ENCODE measurements at places on chromosomes 4 and X. TPM values are rescaled to one million over a fixed set of nuclear protein-coding genes. Genes with fewer than 3 reads are reported as not detected.

Gene RAB39B
- 0.72 TPM for total RNA-seq

Gene GYPE
- total RNA-seq, result 2.1 TPM

Gene NHSL2
- 2.4 TPM for total RNA-seq

Gene COL4A6
- total RNA-seq, result 62.2 TPM

Gene LANCL3
- total RNA-seq, result 0.66 TPM

Gene SHOX
- not detected for total RNA-seq

Gene CPLX1
- not detected for total RNA-seq

Gene ABRAXAS1
- 17.8 TPM for total RNA-seq

Gene GLRA2
- not detected for total RNA-seq

Gene PABPC4L
- 0.26 TPM for total RNA-seq

Gene NDST3
- not detected for total RNA-seq

Gene PARM1
- 3.0 TPM for total RNA-seq

Gene DRD5
- not detected for total RNA-seq

Gene GATA1
- not detected for total RNA-seq

Gene OTC
- not detected for total RNA-seq

Gene TLL1
- 0.10 TPM for total RNA-seq

Gene GPR50
- total RNA-seq, result not detected

Gene LRCH2
- total RNA-seq, result 10.9 TPM

Gene NUDT6
- 3.2 TPM for total RNA-seq

Gene FGB
- total RNA-seq, result not detected

Gene FAM241A
- 1.1 TPM for total RNA-seq

Gene CLOCK
- total RNA-seq, result 25.5 TPM

Gene GIMD1
- total RNA-seq, result not detected

Gene CENPE
- 5.5 TPM for total RNA-seq

Gene CFAP47
- total RNA-seq, result not detected

Gene CT45A5
- total RNA-seq, result not detected

Gene PAGE2
- not detected for total RNA-seq

Gene PSAPL1
- not detected for total RNA-seq

Gene PPEF2
- not detected for total RNA-seq

Gene FGF16
- 1.5 TPM for total RNA-seq
